ENCODE measurements at places on chromosomes 6 and 20.

DNA sequence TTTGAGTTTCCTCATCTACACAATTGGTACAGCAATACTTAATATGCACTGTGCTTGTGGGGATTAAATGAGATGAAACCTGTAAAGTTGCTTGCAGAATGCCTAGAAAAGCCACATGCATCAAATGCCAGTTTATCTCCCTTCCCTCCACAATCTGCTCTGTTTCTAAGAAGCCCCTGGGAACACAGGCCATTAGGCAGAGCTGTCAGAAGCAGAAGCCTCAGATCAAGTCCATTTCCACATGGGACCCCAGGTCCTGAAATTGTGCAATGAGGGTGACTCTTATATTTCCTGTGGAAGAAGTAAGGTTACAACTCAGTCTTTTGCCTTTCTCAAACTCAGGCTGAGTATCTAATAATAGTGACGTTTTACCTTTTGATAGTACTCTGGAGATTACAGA, 737.4 kb downstream of the KIF16B start:
- no peak for DNase-seq

GRCh38 chr6:166507809-166508564, 78.5 kb downstream of the RAMACL start:
- no peak for DNase-seq

DNA sequence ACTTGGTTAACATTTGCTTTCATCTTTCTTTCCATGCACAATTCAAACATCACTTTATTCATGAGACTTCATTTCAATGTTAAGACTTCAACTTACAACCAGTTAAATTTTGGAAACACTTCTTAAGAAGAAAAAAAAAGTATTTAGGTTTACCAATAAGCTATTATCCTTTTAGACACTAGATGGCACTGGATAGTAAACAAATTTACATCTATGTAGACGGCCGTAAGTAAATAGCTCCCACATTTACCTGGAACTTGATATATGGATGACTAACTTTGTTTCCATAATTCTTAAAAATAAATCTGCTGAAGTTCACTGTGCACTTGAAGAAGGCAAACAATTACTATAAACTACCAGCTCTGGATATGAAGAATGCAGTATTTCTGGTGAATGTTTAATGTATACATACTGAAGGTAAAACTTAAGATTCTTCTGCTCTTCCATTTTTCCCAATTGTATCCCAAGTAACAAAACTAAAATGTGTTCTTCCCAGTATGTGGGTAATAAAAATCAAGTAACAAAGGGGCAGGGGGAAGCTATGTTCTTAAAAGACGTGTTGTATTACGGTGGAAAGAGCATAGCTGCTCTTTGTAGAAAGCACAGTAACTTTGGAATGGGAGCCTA, 130.6 kb upstream of the C6orf118 start:
- no peak for DNase-seq

DNA sequence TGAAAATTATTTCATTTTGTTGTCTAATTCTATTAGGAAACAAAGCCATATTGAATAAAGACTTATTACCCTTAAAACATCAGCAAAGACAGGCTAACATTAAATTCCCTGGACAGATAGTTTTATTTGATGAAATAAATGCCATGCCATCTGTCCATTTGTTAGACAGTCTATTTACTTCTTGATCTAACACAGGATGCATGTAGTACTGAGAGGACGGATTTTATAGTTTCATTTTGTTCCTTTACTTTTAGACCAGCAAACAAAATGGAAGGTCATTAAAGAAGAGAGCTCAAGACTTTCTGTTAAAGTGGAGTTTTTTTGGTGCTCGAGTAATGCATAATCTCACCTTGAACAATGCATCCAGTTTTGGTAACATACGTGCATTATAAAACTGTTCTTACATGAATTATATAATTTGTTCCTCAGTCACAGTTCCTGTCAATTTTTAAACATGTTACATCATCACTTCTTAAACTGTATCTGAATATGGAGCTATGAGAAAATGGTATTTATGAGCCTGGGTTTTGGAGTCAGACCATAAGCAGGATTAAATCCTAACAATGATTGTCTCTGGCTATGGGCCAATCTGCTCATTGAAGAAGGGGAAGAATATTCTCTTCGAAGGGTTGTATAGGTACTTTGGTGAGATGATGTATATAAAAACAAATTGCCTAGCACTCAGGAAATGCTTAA, 46.0 kb downstream of the RFX6 start:
- DNase-seq: no peak

GRCh38 chr6:119467488-119468081, 118.0 kb upstream of the MAN1A1 start:
- no peak for DNase-seq

DNA sequence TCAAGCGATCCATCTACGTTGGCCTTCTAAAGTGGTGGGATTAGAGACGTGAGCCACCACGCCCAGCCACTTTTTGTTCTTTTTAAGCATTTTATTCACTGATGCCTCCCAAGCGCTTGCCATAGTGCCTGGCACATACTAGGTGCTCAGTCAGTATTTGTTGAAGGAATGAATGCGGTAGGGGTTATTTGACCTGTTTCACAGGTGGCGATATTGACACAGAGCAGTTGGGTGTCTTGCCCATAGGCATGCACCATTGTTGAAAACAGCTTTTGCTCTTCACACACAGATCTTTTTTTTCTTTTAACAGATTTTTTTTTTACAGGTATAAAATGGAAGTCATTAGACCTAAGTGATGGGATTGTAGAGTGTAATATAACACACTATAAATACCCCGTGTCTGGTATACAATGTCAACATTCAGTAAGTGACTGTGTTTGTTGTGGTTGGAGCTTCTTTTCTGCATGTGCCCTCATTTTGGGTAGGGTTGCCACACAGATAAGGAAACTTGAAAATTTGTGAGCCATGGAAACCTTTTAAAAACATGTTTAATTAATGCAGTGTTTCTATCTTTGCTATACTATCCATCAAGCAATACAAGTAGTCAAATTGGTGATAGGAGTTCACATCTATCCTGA, 24.8 kb downstream of the RREB1 start:
- no peak for DNase-seq

DNA sequence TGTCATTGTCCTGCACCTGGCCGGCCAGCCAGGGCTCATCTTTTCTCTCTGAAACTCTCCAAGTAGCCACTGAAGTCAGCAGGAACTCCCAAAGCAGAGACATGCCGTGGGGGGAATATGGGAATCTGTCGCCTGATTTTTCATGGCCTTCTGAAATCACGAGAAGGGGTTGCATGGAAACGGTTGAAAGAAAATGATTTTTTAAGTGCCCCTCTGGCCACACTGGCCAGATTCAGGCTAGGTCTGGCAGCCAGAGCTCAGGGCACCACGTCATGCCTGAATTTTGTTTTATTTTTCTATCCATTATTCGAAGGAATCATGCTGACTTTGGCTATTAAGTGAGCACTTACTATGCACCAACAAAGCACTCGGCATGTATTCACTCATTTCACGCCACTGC, 65.2 kb downstream of the EYA2 start:
- DNase-seq: no peak

GRCh38 chr20:46013829-46014516, 5.3 kb downstream of the MMP9 start:
- peak; percentile 91 for DNase-seq

DNA sequence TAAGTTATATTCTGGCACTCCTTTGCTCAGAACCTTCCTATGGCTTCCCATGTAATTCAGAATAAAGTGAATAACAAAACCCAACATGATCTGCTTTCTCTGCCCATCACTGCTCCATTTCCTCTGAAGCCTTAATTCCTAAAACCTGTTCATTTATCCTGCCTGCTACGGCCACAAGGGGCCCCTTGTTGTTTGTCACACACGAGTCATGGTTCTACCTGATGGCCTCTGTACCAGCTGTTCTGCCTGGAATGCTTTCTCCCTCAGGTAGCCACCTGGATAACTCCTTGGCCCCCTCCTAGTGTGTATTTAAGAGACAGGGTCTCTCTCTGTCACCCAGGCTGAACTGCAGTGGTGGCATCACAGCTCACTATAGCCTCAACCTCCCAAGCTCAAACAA, 26.8 kb downstream of the ERGIC3 start:
- DNase-seq: peak; percentile 55

- DNase-seq: peak; percentile 33
Measured at GRCh38 chr20:63084563-63084927, 77.8 kb upstream of the BHLHE23 start.

DNA sequence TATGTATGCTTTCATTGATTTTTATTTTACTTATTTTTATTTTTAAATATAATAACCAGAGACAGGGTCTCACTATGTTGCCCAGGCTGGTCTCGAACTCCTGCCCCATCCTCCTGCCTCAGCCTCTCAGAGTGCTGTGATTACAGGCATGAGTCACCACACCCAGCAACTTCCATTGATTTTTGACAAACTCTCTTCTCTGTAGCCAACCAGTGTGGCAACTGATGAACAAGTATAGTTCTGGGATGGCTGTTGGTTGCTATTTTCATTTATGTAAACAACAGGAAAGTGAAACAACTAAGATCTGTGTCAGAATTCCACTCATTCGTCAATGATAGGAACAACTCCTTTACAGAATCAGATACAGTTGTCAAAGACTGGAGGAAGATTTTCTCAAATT, 356.7 kb upstream of the JARID2 start:
- no peak for DNase-seq

GRCh38 chr6:155126727-155127439, 131.8 kb downstream of the TIAM2 start:
- no peak for DNase-seq

GRCh38 chr6:41934278-41935192, 7.1 kb downstream of the CCND3 start:
- no peak for DNase-seq

- DNase-seq: no peak
Measured at GRCh38 chr20:25120457-25120856, 38.5 kb upstream of the VSX1 start.

DNA sequence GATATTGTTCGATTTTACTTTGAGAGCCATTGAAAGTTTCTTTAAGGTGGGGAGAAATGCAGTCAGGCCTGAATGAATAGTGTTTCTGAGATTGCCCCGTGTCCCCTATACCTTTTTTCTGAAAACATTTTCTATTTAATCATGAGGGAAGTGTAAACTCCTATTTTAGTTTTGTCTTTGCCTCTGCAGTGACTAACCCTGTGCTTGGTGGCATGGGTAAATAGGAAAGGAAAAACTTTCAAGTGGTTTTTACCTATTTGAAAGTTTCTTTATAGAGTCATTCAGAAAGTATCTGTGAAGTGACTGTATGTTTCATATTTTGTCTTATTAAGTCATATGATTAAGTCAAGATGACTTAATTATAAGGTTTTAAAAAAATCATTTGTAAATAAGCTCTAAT, 14.5 kb downstream of the SNRNP48 start:
- no peak for DNase-seq

DNA sequence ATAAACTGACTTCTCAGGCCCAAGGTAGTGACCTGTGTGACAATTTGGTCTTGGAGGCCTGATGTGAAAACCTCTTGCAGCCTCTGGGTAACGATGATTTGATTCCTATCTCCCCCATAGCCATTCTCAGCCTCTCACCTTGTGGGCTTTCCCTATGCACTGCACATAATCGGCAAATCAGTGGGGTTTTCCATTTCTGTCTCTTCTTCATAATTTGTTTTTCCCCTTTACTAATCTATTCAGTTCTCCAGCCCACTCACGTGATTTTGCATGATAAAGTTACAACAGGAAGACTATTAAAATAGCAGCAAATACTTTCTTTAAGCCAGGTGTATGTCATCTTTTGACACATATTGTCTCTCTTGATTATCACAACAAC, 893.7 kb downstream of the TFAP2A start:
- no peak for DNase-seq

DNA sequence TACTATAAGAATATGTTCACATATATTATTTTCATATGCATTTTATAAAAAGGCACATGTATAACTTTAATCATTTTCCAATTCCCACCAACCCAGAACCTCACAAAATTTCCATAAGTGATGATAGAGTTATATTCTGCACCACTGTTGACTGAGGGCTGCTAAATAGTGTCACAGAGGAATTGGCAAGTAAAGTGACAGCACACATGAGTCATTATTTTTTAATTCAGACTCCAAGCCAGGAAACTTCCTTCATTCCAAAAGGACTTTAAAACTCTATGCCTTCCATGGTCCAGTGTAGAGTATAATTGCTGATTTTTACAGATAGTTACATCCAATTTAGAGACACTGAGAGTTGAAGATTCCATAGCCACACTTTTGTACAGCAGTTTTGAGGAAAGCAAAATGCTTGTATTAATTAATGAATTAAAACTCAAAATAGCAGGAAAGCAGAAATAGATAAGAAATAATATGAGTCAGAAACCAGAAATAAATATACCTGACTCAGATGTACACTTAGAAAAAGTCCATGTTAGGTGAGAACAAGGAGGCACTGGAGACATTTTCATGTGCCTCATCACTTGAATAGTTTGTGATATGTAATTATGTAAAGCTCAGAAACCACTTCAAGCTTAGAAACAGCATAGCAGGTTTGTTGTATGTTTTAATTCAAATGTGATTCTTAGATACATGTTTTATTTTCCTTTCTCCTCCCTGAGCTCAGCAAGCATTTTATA, 425.2 kb upstream of the OPRM1 start:
- no peak for DNase-seq

GRCh38 chr6:35161266-35161665, 20.1 kb upstream of the TCP11 start:
- DNase-seq: peak; percentile 67

DNA sequence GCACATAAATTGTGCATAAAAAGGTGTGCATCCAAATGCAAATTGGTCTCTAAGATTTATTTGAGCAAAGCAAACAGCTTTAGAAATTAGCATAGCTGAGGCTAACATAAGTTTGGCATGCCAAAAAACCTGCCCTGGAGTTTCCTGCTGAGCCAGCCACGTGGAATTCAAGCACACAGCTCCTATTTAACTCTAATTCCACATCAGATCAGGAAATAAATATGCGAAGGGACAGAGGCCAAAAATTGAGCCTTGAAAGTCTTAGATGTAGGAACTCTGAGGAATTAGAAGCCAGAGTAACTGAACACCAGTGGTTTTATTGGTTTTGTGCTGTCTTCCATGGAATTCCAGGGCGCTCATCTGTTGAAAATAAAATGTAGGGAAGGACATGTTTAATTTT, 19.6 kb downstream of the SOBP start:
- no peak for DNase-seq

GRCh38 chr6:159578629-159579028, 114.4 kb downstream of the SOD2 start:
- no peak for DNase-seq

- DNase-seq: peak; percentile 75
Measured at GRCh38 chr6:408599-409102, 17.1 kb downstream of the IRF4 start.
